ENCODE measurements at places on chromosomes 6 and 20. TPM values are rescaled to one million over a fixed set of nuclear protein-coding genes. Genes with fewer than 3 reads are reported as not detected.

DNA sequence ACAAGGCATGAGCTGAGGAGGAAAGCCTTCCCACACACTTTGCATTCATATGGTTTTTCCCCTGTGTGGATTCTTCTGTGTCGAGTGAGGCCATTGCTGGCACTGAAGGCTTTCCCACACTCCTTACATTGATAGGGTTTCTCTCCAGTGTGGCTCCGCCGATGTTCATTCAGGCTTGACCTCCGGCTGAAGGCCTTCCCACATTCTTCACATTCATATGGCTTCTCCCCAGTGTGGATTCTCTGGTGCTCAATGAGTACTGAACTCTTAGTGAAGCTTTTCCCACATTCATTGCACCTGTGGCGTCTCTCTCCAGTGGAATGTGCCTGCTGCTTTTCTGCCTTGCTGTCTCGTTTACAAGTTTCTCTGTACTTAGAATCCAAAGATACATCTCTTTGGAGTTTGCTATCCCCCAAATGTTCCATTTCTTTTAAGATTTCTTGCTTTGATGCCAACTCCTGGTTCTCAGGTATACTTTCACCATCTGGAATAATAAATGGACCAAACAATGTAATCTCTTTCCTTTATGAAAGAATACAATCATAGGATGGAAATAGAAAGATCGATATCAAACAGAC is 9.5 kb downstream of the ZSCAN31 start:
- no peak for DNase-seq

- no peak for DNase-seq
Measured at GRCh38 chr6:34102696-34103095, 43.2 kb downstream of the GRM4 start.

GRCh38 chr6:107571354-107571753 is 81.4 kb downstream of the SOBP start:
- DNase-seq, result no peak

DNA sequence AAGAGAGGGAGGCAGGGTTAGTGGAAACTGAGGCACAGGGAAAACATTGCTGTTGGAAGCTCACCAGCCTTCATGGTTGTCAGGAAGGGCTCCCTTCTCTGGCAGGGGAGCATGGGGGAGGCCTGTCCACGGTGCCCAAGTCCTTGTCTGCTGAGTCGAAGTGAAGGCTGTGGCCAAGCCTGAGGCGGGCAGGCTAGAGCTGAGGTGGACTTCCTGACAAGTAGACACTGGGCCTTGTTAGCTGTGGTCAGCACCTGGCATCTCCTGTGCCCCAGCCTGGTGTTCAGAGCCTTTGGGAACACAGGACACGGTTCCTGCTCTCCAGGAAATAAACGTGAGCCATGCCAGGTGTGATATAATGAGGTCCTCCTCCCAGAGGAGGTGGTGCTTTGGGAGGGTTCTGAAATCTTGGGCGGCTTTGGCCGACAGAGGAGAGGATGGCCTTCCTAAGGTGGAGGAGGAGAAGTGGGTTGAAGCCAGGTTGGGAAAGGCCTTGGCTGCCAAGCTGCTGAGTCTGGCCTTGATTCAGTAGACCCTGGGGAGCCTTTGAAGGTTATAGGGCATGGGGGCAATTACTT is 138.4 kb upstream of the RNF24 start:
- DNase-seq, result peak; percentile 62

DNA sequence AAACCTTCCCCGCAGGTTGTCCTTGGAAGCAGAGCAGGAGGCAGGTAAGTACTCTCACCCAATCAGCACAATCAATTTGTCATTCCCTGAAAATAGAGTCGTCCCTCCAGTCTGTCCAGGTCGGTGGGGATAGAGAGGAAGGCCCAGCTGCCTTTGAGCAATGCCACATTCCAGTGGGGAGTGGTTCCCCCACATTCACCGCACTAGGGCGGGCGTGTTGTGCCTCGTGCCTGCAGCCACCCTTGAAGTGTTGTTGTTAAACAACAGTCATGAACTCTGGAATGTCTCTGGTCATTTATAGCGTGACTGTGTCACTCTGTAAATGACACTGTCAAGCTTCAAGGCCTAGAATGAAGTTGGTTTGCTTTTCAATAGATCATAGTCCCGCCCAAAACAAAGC is 33.4 kb downstream of the PRDM1 start:
- DNase-seq, result no peak

DNA sequence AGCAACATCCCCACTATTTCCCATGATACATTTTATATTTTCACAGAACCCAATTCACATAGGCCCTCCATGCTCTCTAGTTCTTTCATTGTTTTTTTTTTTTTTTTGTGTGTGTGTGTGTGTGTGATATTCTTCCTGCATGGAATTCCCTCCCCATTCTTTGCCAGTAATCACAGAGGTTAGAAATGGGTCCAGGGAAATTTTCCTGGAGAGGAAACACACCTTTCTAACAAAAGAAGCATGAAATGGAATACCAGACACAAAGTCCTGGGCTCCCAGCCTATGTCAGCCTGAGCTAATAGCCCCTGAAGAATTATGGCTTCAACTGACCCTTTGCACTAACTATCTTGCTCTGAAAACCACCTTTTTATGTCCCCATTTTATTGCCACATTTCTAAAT is 194.2 kb upstream of the NT5E start:
- DNase-seq, result no peak

DNA sequence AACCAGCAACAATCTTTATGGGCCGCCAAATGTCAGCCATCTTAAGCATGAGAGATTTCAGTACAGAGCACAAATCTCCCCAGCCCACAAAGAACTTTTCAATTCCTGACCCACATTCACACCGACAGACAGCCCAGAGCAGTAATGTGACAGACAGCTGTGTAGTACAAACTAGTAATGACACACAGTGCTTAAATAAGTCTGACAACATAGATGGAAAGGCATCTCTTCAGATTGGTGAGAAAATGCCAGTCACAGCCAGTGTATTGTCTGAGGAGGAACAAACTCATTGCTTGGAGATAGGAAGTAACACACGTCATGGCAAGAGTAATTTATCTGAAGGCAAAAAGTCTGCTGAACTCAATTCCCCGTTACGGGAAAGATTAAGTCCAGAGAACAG is 36.0 kb downstream of the KIZ start:
- no peak for DNase-seq

DNA sequence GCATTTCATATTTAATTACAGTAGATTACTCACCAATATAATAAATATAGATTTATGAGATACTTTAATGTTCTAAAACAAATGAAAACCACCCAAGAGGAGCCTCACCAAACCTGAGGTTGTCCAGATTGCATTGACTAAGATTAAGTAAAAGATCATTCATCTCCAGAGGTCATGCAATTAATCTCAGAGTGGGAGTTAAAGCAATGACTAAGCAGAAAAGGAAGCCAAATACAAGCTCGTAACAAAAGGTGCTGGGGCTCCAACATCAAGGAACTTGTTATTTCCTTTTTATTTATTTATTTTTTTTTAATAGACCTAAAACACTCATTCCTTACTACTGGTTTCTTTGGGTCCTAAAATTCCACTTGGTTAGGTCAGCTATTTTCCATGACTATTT is 57.7 kb downstream of the RSPO3 start:
- no peak for DNase-seq

DNA sequence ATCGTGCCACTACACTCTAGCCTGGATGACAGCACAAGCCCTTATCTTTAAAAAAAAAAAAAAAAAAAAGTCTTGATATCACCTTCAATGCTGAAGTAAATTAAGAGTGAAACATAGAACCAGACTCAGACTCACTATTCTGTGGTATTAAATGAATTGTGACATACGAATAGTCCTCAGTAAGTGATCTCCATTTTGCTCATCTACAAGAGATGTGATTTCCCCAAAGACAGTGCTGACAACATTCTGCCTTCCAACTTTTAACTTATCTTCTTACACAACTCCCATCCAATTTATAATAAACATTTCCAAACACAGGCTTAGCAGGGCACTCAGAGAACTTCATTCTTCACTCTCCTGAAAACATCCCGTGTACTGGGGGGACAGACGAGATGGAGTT is 8.0 kb downstream of the ZBTB24 start:
- no peak for DNase-seq

DNA sequence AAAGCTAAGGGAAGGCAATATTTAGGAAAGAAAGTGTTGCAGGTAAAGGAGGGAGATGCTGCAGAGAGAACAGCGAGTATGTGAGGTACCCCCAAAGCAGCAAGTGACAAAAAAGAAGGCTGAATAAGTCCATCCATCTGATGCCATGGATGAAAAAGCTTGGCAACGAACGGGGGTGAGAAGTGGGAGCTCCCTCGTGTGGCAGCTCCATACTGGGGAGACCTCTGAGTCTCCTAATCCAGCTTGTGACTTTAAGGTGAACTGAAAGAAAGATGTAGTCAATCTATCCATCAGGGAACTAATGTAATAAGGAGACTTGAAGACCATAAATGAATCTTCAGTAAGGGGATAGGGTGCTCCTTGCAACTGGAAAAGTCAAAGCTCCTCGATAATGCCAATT is 156.6 kb downstream of the OTOR start:
- no peak for DNase-seq

DNA sequence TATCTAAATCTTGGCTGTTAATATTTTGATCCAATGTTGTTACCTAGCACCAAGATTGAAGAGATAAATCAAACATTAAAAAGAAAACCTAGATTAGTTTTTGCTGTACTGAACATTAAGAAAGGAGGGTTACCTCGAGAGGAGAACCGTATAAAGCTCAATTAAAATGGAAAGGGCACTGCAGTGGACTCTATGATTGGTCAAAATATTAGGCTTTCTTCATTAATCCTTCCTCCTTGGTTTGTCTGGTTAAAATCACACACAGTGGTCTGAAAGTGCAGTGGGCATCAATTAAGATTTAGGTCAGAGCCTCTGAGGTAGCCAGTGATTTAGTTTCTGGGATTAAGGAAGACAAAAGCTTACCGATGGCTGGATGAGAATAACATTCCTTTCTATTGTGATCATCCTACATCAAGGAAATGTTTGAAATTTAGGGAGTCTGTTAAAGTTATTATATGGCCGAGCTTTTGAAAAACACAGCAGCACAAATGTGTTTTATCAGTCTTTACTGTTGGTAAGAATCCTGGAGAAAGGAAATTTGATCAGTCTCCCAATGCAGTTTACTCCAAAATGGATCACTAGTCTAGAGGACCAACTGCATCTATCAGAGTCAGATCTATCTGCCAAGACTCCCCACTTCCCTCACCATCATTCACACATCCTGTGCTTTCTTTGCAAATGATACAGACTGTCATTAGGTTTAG is 134.6 kb upstream of the NEDD9 start:
- DNase-seq, result no peak

- no peak for DNase-seq
Measured at GRCh38 chr20:63529180-63529860, 7.9 kb downstream of the PTK6 start.

GRCh38 chr6:111291336-111292259 is 191.4 kb downstream of the REV3L start:
- DNase-seq, result no peak

GRCh38 chr6:106591111-106591825 is 38.0 kb downstream of the RTN4IP1 start:
- no peak for DNase-seq

DNA sequence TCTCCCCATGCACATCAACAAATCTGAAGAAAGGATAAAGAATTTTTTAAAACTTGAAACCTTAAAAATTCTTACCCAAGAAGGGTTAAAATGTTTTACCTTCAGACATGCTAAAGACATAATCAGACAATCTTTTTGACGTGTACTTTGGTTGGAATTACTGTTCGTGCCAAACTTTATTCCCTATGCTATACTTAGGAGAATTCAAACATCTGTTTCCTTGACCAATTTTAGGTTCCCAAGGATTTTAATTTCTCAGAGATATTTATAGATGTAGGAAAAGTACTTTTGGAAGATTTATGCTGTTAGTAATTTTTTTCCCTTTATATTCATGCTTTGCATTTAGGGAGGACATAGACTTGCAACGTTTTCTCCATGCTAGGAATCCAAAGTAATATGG is 108.4 kb downstream of the AFG1L start:
- no peak for DNase-seq

GRCh38 chr20:19508449-19508848 is 249.6 kb upstream of the RIN2 start:
- no peak for DNase-seq

DNA sequence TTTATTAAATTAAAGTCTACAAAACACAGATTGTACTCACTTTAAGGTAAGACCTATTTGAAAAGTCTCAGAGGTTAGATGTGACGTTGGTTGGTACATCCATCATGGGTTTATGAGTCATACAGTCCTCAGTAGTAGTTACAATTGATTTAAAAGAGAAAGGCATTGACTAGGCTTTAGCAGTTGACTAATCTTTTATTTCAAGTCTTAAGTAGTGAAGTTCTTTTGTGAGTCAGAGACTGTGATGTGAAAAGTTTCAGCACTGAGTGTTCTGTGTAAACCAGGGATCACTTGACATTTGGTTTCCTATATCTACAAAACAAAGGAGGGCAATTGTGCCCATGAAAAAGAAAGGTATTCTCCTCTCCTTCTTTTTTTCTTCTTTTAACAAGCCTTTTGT is 221.3 kb downstream of the GRIK2 start:
- DNase-seq, result no peak

DNA sequence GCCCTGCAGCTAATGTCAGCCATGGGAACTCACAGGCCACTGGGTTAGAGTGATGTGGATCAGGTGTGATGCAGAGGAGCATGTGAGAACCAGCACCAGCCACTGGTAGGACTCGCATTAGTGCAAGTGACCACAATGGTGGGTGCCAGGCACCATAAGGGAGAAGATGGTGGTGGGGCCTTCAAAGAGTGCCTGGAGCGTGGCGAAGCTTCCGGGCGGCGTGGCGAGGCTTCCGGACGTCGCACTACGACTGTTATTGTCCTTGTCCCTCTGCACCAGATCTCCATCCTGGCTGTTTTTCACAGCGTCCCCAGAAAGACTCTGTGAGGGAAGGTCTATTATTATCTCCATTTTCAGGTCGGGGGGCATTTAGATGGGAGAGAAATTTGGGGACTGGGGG is 43.9 kb downstream of the C20orf203 start:
- no peak for DNase-seq

The PRICKLE4 gene
- 20.8 TPM for total RNA-seq

The ENPP1 gene
- 4.8 TPM for total RNA-seq

The IL17F gene
- total RNA-seq, result not detected

The THEMIS gene
- 11.5 TPM for total RNA-seq

The CD24 gene
- total RNA-seq, result 65.9 TPM

The PTCRA gene
- 6.4 TPM for total RNA-seq

The RAD21L1 gene
- total RNA-seq, result not detected

The PLCB4 gene
- total RNA-seq, result 3.7 TPM

The PFDN4 gene
- 15.3 TPM for total RNA-seq

The PDYN gene
- total RNA-seq, result not detected

The PAX1 gene
- not detected for total RNA-seq

The FAM209B gene
- not detected for total RNA-seq

Data from spleen (tissue), 13 donors.